ENCODE measurements at places on chromosomes 7 and 10.

DNA sequence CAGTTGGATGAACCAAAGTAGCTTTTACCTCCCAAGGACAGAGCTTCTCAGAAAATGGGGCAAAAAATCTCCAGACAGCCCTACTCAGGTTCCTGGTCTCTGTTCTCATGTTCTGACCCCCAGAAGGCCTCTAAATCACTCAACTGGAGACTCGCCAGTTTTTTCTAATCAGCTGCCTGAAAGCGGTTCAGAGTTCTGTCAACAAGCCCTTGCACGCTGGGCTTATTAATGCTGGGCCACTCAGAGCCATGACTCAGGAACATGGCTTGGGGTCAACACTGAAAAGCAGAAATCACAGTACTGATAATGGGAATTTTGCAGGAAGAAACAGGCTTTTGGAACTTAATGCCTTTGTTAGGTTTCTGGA lies 15.3 kb downstream of the ECHDC3 start:
- no peak for DNase-seq

GRCh38 chr10:18157881-18158280 lies 17.7 kb downstream of the CACNB2 start:
- no peak for DNase-seq

- no peak for DNase-seq
Observed at GRCh38 chr7:8605221-8605620, 171.8 kb downstream of the NXPH1 start.

DNA sequence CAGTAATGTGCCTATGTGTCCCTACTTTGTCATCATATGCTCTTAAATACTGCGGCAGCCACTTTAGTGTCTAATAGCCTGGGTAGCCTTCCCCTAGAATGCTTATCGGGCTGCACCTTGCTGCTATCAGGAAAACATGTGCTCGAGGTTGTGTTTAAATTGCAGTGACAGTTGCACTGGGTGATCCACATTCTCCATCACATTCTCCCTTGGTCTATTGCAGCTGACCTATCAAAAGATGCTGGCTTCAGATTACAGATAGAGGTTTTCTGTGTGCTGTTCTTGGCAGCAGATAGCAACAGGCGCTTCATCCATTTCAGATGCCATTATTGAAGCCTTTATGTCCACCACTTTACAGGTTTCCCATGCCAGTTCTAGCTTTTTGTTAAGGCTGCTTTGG lies 130.1 kb upstream of the MDFIC start:
- DNase-seq, result no peak

- DNase-seq, result no peak
Observed at GRCh38 chr7:40656349-40656748, 521.5 kb downstream of the SUGCT start.

Measured in activated CD4-positive, alpha-beta T cell treated with anti-CD3 and anti-CD28 coated beads for 1 hour (primary cell).